ENCODE measurements at places on chromosomes 6 and 20. TPM values are rescaled to one million over a fixed set of nuclear protein-coding genes. Genes with fewer than 3 reads are reported as not detected.

The CST7 gene
- 1.2 TPM for total RNA-seq

The PLA2G7 gene
- not detected for total RNA-seq

The LY6G6F gene
- total RNA-seq, result not detected

The NRSN1 gene
- total RNA-seq, result not detected

The ULBP3 gene
- total RNA-seq, result 0.36 TPM

The SLC17A9 gene
- 0.89 TPM for total RNA-seq

The GSTA2 gene
- total RNA-seq, result not detected

The TMEM74B gene
- total RNA-seq, result 0.22 TPM

The COL9A3 gene
- 0.40 TPM for total RNA-seq

The MAP1LC3A gene
- total RNA-seq, result 39.5 TPM

The SRMS gene
- total RNA-seq, result not detected

The HSPA1L gene
- 2.6 TPM for total RNA-seq

The PI16 gene
- 3.1 TPM for total RNA-seq

The SEMG1 gene
- not detected for total RNA-seq

The DZANK1 gene
- 0.40 TPM for total RNA-seq

The GCM1 gene
- total RNA-seq, result not detected

The OLIG3 gene
- not detected for total RNA-seq

The EPHA7 gene
- 0.32 TPM for total RNA-seq

The DSP gene
- total RNA-seq, result 0.49 TPM

The NRN1 gene
- total RNA-seq, result 4.6 TPM

The CST3 gene
- 457 TPM for total RNA-seq

The MRPL14 gene
- total RNA-seq, result 117 TPM

The ZNF335 gene
- total RNA-seq, result 10.7 TPM

The PCIF1 gene
- total RNA-seq, result 26.4 TPM

The PDYN gene
- total RNA-seq, result not detected

The SAMHD1 gene
- 26.2 TPM for total RNA-seq

The HDGFL1 gene
- total RNA-seq, result not detected

All from psoas muscle (tissue), 8 donors.